ENCODE measurements at places on chromosomes 6 and 20. TPM values are rescaled to one million over a fixed set of nuclear protein-coding genes. Genes with fewer than 3 reads are reported as not detected.

GRCh38 chr6:104606361-104606760, 253.4 kb downstream of the HACE1 start:
- ATAC-seq: peak; percentile 98

- peak; percentile 95 for ATAC-seq
These were observed 18.5 kb upstream of the FAM184A start for GRCh38 chr6:119096721-119097565.

- no peak for ATAC-seq
These were observed 24.8 kb upstream of the VSTM2L start for GRCh38 chr20:37877832-37878772.

- ATAC-seq: peak; percentile 66
These were observed 562.3 kb downstream of the DHX35 start for GRCh38 chr20:39524371-39524911.

The KCTD20 gene
- 35.1 TPM for total RNA-seq

The ECT2L gene
- total RNA-seq: 0.82 TPM

DNA sequence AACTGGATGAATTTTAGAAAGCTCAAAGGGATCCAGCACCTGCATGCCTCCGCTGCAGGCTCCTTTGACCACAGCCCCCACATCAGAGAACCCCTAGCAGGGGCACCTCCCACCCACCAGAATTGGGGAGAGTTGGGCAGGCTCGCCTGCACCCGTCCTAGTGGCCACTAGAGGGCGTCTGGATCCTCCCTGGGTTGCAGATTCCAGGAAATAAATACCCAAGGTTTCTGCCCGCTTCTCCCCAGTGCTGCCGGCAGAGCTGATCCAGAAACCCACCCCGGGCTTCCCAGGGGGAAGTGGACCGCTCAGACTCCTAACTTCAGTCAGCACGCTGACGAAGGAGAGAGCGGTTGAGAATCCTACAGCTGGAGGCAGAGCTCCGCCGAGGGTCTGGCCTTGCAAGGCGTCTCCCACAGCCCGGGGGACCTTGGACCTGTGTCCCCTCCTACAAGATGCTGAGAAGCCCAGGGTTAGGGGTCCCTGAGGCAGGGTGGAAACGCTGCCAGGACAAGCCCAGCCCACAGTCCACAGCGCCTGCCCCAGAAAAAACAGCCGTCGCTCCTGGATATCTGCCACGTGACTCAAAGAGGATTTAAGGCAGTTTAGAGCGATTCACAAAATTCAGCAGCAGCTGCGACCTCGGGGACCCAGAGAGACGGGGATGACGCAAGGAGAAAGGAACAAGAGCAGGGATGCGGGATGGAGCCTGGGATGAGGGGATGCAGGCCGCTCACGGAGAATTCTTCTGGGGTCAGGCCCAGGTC, 32.6 kb upstream of the PHACTR3 start:
- ATAC-seq: peak; percentile 91

The POM121L2 gene
- not detected for total RNA-seq

- no peak for ATAC-seq
These were observed 83.0 kb downstream of the SNX5 start for GRCh38 chr20:17885544-17885943.

The C2 gene
- 1.2 TPM for total RNA-seq

DNA sequence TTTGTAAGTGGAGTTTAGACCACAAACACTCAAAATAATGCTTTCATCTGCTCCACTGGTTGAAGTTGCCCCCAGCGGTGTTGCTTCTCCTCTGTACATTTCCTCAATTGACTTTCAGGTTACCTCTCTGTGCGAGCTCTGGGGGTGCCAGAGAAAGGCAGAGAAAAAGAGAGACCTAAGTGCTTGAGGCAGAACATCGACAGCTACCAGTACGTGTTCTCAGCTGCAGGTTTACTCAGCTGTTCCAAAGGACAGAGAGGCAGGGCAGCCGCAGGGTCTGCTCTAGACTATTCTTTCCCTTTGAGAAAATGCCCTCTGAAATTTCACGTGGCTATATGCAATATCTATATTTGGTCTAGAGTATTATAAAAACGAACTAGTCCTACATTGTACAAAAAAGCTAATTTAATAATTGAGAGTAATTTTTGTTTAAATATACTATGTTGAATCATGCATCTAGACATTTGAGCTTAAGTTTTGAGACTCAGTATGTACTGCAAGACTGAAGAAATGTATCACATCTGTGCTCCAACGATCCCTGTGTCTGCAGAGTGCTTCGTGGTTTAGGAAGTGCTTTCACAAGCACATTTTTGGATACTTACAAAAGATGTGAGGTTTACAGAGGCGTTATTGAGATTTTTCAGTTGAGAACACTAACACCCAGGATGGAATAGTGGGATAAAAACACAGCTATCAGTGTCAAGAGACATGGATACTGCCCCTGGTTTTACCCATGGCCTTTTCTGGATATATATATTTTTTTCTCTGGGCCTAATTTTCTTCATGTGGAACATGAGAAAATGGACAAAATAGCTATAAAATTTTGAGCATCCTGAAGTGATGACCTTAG, 453.6 kb upstream of the FLRT3 start:
- ATAC-seq: no peak

The MYH7B gene
- total RNA-seq: 0.96 TPM

The LY6G6D gene
- total RNA-seq: not detected

The SLC22A3 gene
- 0.18 TPM for total RNA-seq

Measured in motor neuron (in vitro differentiated cells).